ENCODE measurements at places on chromosomes 16 and 17.

DNA sequence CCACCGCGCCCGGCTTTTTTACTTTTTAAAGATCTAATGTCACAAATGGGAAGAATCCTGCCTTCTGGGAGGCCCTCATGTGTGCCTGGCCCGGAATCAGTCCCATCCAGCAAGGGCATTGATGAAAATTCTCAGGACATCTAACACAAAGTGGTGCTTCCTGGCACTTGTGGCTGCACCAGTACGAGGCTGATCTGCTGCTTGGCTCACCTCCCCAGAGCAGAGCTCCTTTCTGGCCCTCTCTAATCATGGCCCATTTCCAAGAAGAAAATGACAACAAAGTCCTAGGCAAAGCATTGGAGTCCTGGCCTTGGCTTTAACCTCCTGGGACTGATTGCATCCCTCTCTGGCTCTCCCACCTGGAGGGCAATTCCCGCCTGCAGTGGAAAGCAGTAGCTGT is 50.7 kb upstream of the SIAH1 start:
- DNase-seq: no peak

DNA sequence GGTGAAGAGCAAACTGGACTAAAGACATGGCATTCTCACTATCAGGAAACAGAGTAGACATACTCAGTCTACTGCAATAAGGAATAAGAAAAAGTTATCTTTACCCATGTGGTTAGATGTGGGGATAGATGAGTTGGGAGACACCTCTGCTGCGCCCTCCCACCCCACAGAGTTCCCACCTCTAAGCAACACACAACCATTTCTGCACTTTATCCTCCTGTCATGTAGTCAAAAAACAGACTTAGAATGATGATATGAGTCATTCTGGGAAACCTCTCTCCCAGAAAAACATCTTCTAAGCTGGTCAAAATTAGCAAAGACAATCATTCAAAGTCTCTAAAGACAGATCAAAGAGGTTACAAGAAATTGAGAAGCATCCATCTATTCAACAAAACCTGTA is 94.9 kb downstream of the CACNG1 start:
- DNase-seq: no peak

GRCh38 chr17:47999582-47999981 is 28.7 kb downstream of the CDK5RAP3 start:
- DNase-seq: no peak

- DNase-seq: no peak
Measured at GRCh38 chr17:81365601-81366585, 29.4 kb upstream of the BAHCC1 start.

DNA sequence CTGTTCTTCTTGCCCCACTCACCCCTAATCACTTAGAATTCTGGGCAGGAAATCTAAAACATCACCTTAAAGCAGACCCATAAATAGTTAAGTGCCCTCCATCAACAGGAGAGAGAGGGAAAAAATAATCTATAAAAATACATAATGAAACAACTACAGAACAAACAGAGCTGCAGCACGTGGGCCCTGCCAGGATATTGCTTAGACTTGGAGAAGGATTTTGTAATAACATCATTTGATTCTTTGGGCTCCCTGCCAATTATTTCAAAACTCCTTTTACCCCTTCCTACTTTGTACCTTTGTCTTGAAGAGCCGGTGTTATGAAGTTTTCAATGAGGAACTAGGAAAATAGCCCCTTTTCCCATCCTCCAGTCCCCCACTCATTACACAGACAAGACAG is 130.6 kb upstream of the TOX3 start:
- DNase-seq: no peak

DNA sequence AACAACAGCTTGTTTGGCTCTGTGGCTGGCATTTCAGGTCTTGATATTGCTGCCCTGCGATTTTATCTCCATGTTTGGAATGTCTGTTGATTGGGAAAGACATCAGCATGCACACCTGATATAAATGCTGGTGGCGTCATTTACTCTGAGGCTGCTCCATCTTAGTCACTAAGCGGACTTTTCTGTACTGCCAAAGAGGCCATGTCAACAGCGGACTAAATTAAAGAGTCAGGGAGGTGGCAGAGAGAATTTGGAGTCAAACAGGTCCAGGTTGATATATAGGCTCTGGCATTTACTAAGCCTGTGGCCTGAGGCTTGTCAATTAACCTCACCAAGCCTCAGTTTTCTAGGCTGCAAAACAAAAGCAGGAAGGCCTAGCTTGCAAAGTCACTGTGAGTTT is 6.2 kb downstream of the RBFOX1 start:
- DNase-seq: no peak

GRCh38 chr16:73543970-73544599 is 496.2 kb upstream of the ZFHX3 start:
- no peak for DNase-seq

GRCh38 chr17:55530064-55530463 is 18.8 kb upstream of the SMIM36 start:
- no peak for DNase-seq

DNA sequence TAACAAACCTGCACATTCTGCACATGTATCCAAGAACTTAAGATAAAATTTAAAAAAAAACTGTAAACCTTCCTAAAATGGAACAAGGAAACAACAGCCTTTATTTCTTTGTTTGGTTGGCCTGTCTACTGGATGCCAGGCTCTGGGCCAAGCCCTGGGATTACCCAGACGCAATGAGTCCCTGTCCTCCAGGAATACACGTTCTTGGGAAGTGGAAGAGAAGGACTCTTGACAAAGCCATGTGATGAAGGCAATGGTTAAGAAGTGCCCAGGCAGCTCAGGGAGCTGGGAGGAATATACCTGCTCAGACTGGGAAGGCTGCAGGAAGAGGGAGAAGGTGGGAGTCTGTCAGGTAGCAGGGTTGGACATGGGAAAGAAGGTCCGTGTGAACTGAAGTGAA is 115.4 kb downstream of the AXIN2 start:
- DNase-seq: no peak

DNA sequence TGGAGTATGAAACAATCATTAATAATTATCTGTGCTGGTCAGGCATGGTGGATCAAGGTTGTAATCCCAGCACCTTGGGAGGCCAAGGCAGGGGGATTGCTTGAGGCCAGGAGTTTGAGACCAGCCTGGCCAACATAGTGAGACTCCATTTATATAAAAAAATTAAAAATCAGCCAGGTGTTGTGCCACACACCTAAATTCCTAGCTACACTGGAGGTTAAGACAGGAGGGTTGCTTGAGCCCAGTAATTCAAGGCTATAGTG is 28.9 kb upstream of the PRKCA start:
- no peak for DNase-seq

GRCh38 chr17:17582372-17582771 is 9.1 kb downstream of the PEMT start:
- no peak for DNase-seq

GRCh38 chr16:70572050-70572925 is 48.7 kb downstream of the SF3B3 start:
- DNase-seq: no peak

- DNase-seq: no peak
Measured at GRCh38 chr16:48816393-48816792, 206.4 kb upstream of the N4BP1 start.

GRCh38 chr17:16456742-16457316 is 35.2 kb downstream of the LRRC75A start:
- no peak for DNase-seq

GRCh38 chr17:31527606-31528005 is 136.1 kb downstream of the RAB11FIP4 start:
- DNase-seq: no peak

GRCh38 chr17:70050931-70051330 is 24.1 kb upstream of the KCNJ16 start:
- DNase-seq: no peak

GRCh38 chr17:77473615-77474226 is 333.0 kb downstream of the SEC14L1 start:
- no peak for DNase-seq

DNA sequence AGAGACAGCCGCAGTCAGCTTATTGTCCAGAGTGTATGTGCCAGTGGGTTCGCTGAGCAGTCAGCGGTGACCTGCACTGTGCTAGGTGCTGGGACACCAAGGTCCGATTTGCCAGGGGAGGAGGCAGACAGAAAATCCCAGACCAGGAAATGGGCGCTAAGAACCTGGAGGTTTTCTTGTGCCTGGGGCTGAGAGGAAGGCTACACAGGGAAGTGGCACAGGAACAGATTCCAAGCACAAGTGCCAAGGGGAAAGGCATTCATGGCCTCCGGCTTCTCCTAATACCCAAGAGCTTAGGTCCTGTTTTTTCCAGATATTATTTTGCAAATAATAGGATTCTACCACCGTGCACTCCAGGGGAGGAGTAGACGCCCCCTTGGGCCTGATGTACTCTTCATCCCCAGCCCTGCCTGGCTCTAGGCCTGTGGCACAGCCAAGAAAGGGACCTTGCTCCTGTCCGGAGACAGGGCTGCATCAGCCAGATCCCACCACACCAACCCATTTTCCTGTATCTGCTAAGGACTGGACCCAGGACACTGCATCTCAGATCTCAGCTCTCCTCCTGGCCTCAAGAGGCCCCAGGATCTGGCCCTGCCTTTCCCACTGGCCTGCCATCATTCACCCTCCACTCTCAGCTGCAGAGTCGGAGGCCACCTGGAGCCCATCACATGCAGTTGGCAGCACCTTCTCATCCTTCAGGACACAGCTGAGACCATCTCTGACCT is 187.2 kb downstream of the NTN1 start:
- no peak for DNase-seq

DNA sequence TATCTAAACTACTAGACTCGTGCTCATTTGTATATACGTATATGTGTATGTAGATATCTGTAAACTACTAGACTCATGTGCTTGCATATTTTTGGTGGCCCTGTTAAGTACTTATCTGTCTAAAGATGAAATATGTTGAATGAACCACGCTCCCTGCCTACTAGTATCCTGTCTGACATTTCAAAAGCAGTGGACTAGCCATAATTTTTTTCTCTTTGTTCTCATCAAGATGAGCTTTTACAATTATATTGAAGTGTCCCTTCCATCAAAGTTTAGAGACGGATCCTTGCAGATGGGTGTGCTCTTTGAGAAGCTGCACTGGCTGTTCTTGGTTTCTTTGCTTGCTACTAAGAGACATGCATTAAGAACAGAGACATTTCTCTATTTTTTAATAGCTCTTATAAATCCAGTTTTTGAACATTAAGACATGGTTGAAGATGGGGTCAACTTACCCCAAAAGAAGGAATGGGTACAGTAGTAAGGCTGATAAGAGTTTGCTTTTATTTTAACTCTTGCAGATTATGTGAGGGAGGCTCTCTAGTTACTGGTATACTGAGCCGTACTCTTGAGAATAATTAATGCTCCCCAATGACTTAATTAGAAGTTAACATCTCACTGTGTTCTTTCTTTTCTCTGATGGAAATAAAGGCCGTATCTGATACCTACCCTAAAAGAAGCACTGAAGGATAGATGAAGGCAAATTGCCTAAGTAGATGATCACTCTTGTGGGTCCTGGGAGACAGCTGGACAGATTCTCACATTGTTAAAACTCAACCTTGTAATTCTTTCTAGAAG is 3.4 kb downstream of the CNTNAP4 start:
- no peak for DNase-seq

DNA sequence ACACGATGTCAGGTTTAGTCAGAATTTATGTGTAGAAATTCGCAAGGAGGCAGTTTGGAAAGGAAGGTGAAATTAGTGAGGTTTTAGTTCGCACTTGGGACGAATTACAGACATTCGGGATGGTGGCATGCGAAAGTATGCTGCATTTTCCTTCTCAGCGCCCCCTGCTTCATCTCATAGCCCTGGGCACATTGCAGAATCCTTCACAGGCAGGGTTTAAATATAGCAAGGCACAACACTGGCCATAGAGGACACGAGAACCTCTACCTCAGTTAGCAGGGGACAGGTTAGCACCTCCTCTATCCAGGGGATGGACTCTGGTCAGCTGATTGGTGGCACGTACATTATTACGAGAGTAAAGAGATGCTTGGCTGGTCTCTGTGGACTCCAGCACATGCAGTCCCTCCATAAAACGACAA is 47.5 kb downstream of the MAP2K6 start:
- DNase-seq: no peak

DNA sequence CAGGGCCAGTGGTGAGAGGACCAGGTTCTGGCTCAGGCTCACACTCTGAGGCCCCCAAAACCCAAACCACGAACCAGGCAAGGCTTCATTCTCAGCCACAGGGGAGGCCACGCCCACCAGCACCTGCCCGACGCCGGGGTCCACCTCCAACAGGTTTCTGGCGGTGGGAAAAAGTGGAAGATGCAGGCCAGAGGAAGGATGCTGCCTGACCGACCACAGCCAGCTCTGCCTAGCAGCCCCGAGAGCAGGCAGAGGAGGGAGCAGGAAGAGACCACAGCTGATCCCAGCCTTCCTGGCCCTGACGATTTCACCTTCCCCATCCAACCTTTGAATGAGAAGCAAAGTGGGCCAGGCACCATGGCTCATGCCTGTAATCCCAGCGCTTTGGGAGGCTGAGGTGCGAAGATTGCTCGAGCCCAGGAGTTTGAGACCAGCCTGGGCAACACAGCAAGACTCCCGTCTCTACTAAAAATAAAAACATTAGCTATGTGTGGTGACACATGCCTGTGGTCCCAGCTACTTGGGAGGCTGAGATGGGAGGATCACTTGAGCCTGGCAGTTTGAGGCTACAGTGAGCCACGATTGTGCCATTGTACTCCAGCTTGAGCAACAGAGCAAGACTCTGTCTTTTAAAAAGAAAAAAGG is 30.7 kb upstream of the SLC38A10 start:
- no peak for DNase-seq

GRCh38 chr16:66510298-66510697 is 39.6 kb downstream of the TK2 start:
- DNase-seq: no peak

DNA sequence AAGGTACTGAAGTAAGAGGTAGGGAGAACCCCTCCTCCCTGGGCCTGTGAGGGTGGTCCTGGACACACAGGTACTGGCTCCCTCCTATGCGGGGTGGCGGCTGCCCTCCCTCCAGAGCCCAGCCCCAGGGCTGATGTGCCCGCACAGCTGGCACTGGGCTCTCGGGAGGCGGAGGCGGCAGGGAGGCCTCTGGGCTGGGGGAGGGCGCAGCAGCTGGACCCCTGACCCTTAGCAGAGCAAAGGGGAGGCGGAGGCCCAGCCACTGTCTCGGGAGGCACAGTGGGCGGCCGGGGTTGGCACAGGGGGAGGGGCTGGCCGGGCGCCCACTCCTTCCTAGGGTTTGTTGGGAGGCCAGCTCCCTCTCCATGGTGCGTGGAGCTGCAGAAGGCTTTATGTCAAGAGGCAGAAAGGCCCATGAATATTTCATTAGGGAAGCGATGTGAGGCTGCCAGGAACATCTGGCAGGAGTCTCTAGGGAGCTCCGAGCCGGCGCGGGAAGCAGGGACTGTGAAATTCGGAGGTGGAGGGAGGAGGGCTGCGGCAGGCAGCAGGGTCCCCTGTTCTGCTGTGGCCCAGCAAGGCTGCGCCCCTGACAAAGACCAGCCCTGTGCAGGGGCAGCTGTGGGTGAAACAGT is 44.1 kb upstream of the ACSF3 start:
- no peak for DNase-seq

GRCh38 chr16:87484487-87485331 is 8.1 kb downstream of the ZCCHC14 start:
- DNase-seq: no peak

GRCh38 chr17:43718544-43718943 is 40.0 kb downstream of the SOST start:
- DNase-seq: no peak

GRCh38 chr16:55115506-55115905 is 184.8 kb downstream of the IRX5 start:
- no peak for DNase-seq

- no peak for DNase-seq
Measured at GRCh38 chr17:21602176-21602575, 90.1 kb upstream of the KCNJ18 start.

- no peak for DNase-seq
Measured at GRCh38 chr17:37828651-37829124, 83.8 kb upstream of the HNF1B start.

GRCh38 chr16:56266641-56267607 is 75.6 kb downstream of the GNAO1 start:
- no peak for DNase-seq
